ENCODE measurements at places on chromosomes 1 and 21. TPM values are rescaled to one million over a fixed set of nuclear protein-coding genes. Genes with fewer than 3 reads are reported as not detected.

DNA sequence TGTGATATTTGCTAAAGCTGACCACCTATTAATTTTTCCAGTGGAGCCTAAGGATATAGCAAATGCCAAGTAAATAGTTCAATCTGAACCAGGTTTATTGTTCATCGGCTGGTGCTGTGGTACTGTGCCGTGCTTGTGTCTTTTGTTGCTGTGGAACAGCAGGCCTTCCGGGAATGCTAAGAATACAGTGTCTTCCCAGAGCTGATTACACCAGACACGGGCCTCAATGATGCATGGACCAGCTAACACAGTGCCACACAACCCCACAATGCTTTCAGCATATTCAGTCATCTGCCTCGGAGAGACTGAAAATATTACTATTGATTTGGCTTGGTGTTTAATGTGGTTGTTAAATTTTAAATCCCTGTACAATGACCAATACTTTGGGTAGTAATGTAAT is 415.4 kb downstream of the PTBP2 start:
- no peak for DNase-seq

- peak; percentile 67 for DNase-seq
Measured at GRCh38 chr1:25952841-25953401, 44.9 kb downstream of the PAFAH2 start.

The NBPF10 gene
- polyA plus RNA-seq, result 4.3 TPM

- no peak for DNase-seq
Measured at GRCh38 chr1:217089361-217090014, 366.3 kb upstream of the ESRRG start.

DNA sequence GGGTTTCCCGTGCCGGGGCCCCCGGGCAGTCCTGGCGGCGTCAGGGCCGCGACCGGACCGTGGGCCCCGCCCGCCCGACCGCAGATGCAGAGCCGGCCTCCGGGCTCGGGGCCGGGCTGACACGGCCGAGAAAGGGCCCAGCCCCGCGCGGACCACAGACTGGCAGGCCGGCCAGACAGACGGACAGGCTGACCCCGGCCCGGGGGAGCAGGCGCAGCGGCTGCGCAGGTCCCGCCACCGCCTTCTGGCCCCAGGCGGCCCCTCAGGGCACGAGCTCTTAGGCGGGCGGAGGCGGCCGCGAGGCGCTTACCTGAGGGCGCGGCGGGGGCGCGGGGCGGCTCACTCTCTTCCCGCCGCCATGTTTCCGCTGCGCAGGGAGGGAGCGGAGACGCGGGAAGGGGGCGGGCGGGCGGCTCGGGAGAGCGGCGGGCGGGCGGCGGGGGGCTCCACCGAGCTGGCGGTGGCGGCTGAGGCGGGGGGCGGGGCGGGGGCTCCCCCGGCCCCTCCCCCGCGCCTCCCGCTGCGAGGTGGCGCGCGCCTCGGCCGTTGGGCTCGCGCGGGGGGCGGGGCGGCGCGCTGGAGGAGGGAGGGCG is at the start of gene SCMH1:
TSS of gene SCMH1 (minus strand) at position 558 of the 593 bp plus-strand sequence. CDS start 56,173 bp downstream, outside the sequence.
- DNase-seq, result peak; percentile 59

DNA sequence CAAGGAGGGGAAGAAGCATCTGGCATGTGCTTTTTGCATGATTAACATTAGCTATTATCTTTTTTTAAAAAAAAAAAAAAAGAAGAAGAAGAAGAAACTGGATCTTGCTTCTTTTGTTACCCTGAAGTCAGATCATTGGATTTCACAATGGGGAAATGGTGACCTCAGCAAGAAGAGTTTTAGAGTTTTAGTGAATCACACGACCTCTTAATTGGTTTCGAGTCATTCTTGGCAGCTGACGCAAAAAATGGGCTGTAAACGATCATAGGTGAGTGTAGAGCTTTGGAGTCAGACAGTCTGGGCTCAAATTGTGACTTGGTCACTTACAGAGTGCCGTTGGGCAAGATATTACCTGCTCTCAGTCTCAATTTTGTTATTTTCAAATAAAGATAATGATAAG is 33.3 kb upstream of the PGBD5 start:
- no peak for DNase-seq

DNA sequence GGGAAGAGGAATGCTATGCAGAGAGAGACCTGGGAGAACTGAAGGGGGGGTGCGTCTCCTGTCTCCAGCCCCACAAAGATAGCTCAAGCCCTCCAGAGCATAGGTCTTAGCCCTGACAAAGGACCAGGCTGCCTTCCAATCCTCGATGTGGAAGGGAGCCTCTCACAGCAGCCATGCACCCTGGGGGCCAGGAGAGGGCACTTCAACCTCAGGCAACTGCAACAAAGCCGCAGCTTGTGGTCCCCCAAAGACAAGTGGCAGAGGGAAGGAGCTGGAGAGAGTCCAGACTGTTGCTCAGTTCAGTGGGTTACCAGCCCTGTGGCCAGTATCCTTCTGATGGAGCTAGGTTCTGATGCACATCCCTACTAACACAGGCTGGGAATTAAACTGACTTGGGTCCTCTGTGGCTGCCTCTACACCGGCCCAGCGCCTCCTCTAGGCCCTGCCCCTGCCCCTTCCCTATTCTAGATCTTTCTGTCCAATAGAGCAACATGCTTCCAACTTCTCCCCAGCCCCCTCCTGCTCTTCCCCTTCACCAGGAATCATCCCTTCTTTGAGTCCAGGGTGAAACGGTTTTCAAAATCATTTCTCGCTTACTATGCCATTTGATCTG is 100.7 kb upstream of the SPATA6 start:
- DNase-seq, result peak; percentile 65

Data from left kidney (tissue), 8 donors.